Stimulated activated CD8-positive, alpha-beta memory T cell treated with anti-CD3 and anti-CD28 coated beads, Interleukin-2, amount 100 ng/mL, for 48 hours (primary cell): ENCODE measurements at places on chromosomes 12 and 14.
A peak's percentile ranks its signal among the peaks of the same experiment; 100 is the strongest.

DNA sequence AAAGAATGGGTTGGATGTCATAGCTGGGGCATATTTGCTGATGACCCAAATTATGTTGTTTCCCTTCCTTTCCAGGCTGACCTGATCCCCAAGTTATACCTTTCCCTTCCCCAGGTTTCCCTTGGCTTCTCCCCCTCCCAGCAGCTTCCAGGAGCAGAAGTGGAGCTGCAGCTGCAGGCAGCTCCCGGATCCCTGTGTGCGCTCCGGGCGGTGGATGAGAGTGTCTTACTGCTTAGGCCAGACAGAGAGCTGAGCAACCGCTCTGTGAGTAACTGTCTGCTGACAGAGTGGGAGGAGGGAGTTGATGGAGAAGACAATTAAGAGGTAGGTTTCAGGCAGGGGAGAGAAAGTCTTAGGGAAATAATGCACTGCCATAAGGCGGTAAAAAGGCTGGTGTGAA is 25.0 kb downstream of the A2ML1 start:
- no peak for DNase-seq

GRCh38 chr12:105033851-105034250 is 47.7 kb downstream of the NOPCHAP1 start:
- no peak for DNase-seq

GRCh38 chr12:22658214-22658613 is 33.2 kb downstream of the ETNK1 start:
- no peak for DNase-seq

GRCh38 chr14:91354221-91354916 is 63.3 kb downstream of the CCDC88C start:
- DNase-seq: no peak

DNA sequence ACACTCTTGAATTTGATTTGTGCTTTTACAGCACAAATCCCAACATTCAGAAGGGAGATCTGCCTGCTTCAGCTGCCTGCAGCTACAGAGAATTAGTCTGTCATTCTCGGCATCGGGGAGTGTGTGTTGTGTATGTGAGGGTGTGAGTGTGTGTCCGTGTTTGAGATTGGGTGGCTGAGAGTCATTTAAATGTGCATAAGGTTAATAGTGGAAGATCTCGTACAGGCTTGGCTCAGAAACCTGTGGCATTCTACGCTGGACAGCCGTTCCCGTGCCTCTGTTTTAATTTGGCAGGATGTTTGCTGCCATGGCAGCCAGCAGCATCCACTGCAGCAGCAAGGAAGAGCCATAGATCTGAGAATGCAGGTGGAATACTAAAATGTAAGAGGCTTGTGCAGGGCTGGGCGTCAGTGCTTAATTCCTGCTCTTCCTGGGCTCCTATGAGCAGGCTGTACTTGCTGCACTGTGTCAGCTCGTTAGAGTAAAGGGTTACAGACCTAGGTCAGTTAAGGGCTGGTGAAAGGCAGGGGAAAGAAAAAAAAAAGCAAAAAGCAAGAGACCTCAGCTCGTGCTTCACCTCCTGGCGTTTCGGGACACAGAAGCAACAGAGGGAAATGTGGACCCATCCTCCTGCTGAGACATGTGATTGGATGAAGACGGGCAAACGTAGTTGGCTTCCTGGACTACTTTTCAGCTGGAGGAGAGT is 205.4 kb downstream of the NAV3 start:
- no peak for DNase-seq

GRCh38 chr12:60176891-60177290 is 581.1 kb downstream of the SLC16A7 start:
- no peak for DNase-seq

GRCh38 chr12:112413855-112414625 is 4.6 kb upstream of the RPL6 start:
- DNase-seq: no peak

- no peak for DNase-seq
Measured at GRCh38 chr12:24561411-24561871, 387.5 kb downstream of the BCAT1 start.

DNA sequence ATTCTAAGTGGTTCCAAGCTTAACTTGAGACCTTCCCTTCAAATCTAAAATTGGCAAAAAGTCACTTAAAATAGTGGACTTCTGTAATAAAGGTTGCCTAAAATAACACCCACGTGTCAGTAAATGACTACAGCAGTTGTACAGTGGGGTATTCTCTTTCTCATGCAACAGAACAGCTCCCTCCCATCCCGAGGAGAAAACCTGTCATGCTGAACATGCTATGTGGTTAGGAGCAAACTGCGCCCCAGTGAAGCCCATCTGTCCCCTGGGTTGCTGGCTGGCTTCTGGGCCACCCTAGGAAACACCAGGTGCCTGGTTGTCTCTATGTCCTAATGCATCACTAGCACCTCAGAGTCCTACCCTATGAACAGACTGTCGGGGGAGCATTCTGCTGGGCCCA is 2.7 kb downstream of the BTBD6 start:
- DNase-seq: no peak

DNA sequence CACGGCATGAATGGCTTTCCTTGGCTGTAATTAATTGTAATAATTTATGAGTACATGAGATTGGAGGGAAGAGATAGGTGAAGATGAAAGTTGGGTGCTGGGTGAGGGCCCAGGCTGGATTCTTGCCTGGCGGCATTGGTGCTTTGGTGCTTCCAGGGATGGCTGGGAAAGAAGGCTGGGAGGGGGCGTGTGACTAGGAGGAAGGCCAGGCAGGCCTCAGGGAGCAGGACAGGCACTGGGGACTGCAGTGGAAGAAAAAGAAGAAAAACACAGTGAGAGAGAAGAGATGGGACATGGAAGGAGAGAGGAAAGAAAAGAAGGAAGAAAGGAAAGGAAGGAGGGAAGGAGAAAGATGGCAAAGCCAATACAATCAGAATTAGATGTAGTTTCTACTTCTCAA is 3.7 kb downstream of the HOXC9 start:
- no peak for DNase-seq

GRCh38 chr14:64817631-64818030 is 62.1 kb downstream of the SPTB start:
- no peak for DNase-seq

DNA sequence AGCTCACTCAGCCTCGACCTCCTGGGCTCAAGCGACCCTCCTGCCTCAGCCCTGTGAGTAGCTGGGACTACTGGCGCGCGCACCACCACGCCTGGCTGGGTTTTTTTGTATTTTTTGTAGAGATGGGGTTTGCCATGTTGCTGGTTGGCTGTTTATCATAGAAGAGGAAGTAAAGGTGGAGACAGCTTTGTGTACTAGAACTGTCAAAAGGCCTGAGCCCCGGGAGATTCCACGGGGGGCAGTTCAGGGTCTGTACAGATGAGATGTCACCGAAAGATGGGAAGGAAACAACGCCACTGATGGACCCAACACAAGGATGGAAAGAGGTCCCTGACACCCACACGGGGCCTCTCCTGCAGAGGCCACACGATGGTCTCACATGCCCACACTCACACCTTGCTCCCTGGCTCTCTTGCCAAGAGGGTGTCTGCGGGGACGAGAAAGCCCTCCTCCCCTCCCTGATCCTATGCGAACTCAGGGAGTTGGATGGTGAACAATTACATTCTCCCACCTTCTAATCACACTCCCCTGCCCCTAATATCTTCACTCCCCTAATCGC is 66.6 kb downstream of the KDM2B start:
- no peak for DNase-seq

GRCh38 chr14:74348241-74348734 is at the start of gene VRTN:
Gene VRTN, plus strand, starts transcription at chr14:74348471. Its CDS starts 8,313 bp downstream, at chr14:74356784.
- DNase-seq: no peak

GRCh38 chr14:75896341-75896740 is 85.5 kb downstream of the TGFB3 start:
- no peak for DNase-seq

DNA sequence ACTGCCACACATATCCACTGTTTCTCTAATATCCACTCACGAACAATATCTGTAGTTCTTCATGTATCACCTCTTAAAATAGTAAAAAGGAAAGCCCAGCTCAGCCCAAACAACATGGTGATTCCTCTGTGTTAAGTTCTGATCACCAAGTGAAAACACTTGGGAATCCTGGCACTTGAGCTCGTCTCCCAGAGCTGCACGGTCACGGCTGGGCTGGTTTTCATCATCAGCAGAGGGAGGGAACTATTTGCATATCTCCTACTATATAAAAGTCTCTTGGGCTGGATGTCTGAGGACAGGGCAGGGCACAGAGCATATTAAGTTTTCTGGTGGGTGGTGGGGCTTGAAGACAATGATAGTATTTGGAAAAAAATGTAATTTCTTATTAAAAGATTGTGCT is 870.6 kb downstream of the TMEM121 start:
- DNase-seq: no peak

GRCh38 chr12:57208631-57209282 is 7.8 kb upstream of the NXPH4 start:
- DNase-seq: no peak

- DNase-seq: no peak
Measured at GRCh38 chr14:77036484-77037214, 8.1 kb upstream of the IRF2BPL start.

DNA sequence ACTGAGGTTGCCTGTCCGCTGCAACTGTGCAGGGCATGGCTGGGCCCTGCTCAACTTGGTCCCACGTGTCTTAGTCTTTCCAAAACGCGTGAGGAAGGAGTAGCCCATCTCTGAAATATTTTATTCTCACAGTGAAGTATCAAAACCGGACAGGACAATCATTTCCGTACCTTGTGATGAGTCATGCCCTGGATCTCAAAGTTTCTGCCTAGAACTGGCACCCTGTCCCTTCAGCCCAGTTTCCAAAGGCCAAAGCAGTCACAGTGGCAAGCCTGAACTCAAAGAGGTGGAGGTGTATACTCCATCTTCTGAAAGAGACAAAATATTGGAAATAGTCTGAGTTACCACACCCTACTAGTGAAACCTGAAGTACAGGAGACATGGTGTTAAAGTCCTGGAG is 28.5 kb upstream of the SRGAP1 start:
- DNase-seq: no peak

DNA sequence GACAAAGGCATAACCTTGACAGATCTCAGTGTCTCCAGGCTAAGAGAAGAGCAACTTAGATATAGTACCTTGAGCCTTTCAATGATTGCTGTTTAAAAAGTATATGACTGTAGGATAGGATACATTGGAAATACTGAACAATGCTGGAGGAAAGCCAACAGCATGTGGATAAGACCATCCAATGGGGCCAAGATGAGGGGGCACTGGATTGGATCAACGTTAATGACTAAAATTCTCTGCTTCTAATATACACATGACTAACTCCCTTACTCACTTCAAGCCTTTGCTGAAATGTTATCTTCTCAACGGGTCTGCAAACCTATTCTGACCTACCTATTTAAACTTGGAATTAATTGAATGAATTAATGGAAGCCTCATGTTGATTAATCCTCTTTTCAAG is 354.9 kb downstream of the RAD51B start:
- no peak for DNase-seq

GRCh38 chr12:12899530-12900380 is 8.4 kb downstream of the GPRC5A start:
- DNase-seq: peak; percentile 46

GRCh38 chr12:108778053-108778452 is 46.7 kb upstream of the CORO1C start:
- no peak for DNase-seq

DNA sequence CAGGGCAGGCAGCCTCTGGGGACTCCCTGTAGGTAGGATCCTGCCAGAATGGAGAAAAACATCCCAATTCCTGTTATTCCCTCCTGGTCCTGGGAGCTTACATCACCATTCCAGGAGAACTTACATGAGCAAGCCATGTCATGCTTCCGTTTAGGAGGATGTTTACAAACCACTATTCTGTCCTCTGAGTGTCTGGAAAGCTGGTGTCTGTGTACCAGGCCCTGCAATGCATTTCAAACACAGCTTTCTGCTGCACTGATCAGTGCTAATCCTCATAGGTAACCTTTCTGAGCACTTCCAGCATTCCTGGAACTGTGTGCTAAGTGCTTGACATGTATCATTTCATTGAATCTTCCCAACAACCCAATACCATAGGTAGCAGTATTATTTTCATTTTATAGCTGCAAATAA is 19.8 kb upstream of the MAP1LC3B2 start:
- no peak for DNase-seq

DNA sequence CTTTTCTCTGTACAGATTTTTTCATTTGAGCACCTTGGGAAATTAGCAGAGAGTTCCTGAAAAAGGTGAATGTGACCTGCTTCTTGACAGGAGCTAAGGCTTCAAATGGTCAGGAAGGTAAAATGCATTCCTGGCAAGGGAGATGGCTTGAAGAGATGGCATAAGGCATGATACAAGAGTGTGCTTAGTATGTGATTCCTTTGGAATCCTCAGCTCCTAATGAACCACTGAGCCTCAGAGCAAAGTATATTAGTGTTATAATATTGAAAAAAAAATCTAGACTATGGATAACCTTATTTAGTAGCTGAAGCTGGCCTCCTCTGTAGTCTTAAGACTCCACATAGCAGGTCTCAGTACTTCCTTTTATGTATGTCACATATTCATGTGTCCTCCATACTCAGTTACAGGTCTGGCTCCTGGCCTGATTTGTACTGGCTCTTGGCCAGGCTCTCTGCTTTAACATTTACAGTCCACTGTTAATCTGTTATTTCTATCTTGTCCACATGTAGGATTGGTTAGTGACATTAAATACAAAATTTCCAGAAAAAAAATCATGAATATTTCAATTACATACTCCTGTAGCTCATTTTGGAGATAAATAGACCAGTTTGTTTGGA is 17.9 kb downstream of the TOGARAM1 start:
- no peak for DNase-seq

DNA sequence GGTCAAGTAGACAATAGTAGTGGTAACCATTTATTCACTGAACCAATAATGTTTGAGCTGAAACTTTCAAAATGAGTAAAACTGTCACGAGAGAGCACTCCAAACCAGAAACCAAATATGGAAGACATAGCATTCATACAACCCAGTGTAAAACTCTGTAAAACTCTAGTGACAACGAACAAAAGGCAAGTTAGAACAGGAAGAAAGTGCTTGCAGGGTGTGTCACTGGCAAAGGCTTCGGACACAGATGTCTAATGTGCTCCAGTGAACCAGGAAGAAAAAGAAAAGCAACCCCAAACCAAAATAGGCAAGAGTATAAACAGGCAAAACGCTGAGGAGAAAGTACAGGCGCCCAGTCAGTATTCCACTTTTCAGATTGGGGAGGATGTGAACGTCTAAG is 79.3 kb upstream of the FZD10 start:
- DNase-seq: no peak

GRCh38 chr12:42696406-42697149 is 107.0 kb upstream of the PRICKLE1 start:
- DNase-seq: no peak

- DNase-seq: no peak
Measured at GRCh38 chr12:6700646-6701051, at the start of gene PIANP. Gene PIANP, minus strand, starts transcription at chr12:6700815. Its CDS starts 2,754 bp downstream, at chr12:6698061.

DNA sequence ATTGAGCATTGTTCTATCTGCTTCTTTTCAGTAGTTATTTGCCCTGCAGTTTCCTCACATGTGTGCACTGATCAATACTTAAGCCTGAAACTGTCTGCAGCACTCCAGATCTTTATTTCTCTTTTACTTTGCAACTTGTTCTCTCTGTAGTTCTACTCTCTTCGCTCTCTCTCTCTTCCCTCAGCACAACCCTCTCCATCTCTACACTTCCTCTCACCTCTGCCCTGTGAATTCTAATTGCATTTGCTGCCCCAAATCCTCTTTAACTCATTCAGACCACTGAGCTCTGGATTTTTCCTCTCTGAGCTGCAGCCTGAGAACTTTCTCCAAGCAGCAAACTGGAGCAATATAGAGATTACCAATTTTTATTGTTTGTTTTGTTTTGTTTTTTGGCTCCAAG is 1035.5 kb downstream of the FSCB start:
- no peak for DNase-seq
